Stimulated activated CD8-positive, alpha-beta memory T cell treated with anti-CD3 and anti-CD28 coated beads, Interleukin-4, amount 100 ng/mL, for 4 hours (primary cell): ENCODE measurements at places on chromosomes 6 and 20.

GRCh38 chr20:34922654-34923381 lies 32.8 kb downstream of the GSS start:
- DNase-seq = no peak

DNA sequence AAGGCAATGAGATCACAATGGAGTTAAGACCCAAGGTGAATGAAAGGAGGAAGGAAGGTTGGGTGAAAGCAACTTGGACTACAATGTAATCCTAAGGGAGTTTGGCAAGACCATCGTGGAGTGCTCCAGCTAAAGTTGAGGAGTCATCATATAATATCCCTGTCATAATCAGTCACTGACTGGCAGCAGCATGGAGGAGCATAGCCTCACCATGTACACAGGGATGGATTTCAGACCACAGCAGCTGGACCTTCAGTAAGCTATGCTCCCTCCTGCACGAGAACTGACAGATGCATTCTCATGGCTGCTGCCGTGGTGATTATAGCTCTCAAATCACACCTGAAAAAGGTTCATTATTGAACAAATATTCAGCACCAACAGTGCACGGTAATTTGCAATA lies 43.0 kb downstream of the GOPC start:
- no peak for DNase-seq

DNA sequence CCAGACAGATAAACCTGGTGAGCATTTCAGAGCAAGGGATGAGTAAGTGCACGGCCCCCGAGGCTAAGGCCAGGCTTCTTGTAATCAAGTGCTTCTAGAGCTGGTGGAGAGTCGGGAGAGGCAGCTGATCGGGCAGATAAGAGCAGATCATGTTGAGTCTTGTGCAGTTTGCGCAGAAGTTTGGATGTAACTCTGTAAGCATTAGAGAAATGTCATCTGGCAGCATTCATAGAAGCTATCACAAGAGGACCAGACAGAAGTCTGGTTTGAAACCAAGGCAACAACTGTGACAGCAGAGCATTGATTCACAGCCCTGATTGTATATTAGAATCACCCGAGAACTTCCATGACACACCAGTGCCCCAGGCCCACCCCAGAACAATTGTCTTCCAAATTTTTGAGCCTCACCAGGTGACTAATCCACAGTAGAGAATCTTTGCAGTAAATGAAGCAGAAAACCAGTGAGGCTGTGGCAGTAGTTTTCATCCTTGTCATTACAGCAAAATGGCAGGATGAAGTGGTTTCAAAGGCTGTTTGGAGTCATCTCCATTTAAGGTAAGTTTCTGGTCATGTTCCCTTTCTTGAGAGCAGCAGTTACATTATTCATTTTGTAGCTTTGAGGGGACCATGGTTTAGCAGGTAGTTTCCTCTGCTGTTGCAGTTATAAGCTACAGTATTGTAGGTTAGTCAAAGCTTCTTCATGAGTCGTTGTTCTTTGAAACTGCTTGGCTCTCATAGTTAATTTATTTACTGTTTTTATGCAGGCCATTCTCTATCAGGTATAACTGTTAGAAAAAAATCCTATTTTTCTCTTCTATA lies 84.1 kb downstream of the RNF217 start:
- DNase-seq = no peak

- no peak for DNase-seq
These were observed 51.1 kb downstream of the RARS2 start for GRCh38 chr6:87538510-87539260.

GRCh38 chr6:53984163-53984562 lies 127.1 kb upstream of the MLIP start:
- no peak for DNase-seq

DNA sequence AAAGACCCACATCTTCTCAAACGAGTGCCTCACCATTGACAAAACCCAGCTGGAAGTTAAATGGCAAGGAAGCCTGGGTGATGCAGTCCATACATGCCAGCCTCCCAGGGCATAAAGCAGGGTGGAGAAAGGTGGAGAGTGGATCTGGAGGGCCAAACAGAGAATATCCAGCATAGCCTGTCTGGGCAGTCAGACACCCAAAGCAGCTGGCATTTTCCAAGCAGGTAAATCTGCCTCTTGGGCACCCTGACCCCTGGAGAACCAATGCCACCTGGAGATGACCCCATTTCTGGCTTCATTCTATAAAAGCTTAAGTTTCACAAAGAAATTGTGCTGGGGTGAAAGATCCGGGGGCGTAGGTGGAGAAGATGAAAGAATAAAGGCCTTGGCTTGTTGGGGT lies 5.1 kb upstream of the SRPK1 start:
- DNase-seq = no peak

DNA sequence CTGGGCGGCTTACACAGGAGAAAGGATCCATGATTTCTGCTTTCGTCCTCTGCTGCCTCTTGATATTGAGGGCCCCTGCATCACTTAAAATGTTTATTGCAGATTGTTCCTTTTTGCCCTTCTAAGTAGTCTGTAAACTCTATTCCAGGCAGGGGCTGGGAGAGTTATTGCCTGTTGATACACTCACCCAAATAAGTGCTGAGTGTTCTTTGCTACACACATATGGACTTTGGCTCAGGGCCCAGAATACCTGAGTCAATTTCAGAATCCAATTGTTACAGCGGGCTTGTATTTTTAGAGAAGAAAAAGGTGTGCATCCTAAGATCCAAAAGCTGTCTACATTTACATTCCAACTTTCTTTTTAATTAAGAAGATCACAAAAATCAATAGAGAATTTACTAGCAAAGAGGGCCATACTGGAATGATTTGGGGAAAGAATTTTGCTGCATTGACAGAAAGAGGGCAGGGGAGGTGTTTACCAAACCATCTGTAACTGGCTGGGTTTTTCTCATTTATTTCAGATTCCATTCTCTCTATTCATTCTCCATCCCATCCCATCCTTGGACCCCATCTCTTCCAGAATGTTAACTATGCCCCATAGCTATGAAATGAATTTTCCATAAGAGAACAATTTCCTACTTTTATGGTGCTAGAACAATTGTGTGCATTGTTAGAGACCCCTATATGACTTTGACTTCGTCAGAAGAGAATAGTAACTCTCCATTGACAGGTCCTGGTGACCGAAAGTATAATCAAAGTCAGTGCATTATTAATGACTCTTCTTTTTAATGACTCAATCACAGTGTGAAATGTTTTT lies 959.9 kb upstream of the FLRT3 start:
- no peak for DNase-seq

- DNase-seq = peak; percentile 4
These were observed 44.1 kb downstream of the NHSL1 start for GRCh38 chr6:138454981-138455706.

DNA sequence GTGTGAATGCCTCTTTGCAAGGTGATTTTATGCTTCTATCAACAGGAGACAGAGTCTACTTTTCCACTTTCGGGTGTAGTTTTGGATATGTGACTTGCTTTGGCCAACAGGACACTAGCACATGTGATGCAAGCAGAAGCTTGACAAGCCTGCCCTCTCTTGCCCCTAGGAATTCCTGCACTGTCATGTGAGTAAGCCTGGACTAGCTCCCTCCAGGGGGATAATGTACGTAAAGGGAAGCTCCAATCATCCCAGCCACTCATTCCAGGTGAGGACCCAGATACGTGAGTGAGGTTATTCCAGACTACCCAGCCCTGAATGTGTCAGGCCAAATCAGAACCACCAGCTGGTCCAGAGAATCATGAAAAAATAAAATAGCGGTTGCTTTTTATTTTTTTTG lies 33.3 kb downstream of the BEND3 start:
- no peak for DNase-seq

DNA sequence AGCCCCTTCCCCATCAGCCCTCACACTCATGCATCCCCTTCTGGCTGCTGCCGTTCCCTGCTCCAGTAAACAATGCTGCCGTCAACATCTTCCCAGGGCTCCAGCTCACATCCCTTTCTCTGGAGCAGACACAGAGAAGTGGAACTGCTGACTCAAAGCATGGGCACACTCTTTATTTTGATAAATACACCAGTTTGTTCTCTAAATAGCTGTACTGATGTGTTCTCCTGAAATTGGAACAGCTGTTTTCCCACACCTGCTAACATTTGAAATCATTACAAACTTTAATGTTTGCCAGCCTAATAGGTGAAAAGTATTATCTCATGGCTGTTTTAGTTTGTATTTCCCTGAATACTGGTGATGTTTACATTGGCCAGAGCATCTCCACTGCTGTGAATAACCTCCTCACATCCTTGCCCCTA lies 102.1 kb upstream of the NXT1 start:
- no peak for DNase-seq

GRCh38 chr6:151388997-151389617 lies 2.3 kb downstream of the ZBTB2 start:
- no peak for DNase-seq

GRCh38 chr6:134835993-134836392 lies 113.9 kb downstream of the ALDH8A1 start:
- DNase-seq = no peak

DNA sequence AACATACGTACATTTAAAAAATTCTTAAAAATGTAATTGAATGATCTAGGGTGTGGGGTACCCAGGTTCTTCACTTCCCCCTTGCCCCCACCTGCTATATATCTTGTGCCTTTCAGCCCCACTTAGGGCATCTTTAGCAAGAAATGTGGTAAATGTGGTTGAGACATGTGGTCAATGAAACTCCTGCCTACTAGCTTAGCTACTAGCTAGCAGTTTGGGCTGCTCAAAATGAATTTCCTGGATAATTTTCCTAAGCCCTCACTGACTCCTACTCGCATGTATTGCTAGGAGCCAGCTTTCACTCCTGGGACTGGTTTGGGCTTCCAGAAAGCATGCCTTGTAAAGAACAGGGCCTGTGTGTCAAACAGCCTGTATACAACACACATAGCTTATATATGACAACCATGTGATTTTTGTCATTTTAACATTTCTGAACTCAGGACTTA lies 257.3 kb downstream of the ATXN1 start:
- no peak for DNase-seq

GRCh38 chr6:44060612-44061374 lies 66.5 kb downstream of the MRPL14 start:
- DNase-seq = no peak

- DNase-seq = no peak
These were observed 54.8 kb downstream of the EDN3 start for GRCh38 chr20:59355242-59355641.

DNA sequence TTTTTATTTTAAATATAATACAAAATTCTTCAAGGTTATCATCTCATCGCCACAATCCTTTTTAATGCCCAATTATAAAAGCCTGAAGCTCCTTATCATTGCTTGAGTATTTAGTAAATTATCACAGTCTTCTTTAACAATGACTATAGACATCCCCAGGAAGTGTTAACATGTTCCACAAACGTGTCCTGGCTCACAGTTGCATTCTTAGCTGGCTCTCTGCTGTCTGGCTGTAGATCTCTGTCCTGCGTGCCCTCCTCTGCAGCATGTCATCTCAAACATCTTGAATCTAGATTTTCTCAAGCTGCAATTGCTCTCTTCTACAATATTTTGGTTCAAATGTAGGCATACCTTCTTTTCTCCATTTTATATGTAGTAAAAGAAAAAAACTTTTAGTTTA lies 885.2 kb downstream of the EPHA7 start:
- DNase-seq = no peak

- DNase-seq = no peak
These were observed 49.6 kb upstream of the RIPOR2 start for GRCh38 chr6:24985323-24985722.

DNA sequence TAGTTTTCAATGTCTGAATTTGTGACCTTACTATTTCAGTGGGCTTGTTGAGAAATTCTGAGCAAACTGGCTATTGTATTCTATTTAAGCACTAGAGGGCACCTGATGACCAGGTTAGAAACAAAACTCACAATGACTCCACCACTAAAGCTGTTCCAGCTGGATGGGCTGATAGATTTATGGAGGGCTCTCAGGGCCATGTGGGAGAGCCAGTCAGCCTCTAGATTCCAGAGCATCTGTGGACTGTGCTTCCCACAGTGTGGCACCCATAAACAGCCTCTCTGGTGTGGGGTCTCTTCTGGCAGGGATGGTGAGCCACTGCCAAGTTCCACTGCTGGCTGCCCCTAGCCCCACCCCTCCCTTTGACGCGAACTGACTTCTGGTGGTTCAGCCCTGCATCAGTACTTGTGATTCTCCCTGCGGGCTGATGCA lies 29.2 kb downstream of the C6orf58 start:
- no peak for DNase-seq

- no peak for DNase-seq
These were observed 548.9 kb downstream of the QKI start for GRCh38 chr6:163963205-163964120.

- DNase-seq = no peak
These were observed 234.7 kb downstream of the BTBD9 start for GRCh38 chr6:38404900-38405556.

- no peak for DNase-seq
These were observed 74.9 kb downstream of the NCOA3 start for GRCh38 chr20:47576516-47577033.

DNA sequence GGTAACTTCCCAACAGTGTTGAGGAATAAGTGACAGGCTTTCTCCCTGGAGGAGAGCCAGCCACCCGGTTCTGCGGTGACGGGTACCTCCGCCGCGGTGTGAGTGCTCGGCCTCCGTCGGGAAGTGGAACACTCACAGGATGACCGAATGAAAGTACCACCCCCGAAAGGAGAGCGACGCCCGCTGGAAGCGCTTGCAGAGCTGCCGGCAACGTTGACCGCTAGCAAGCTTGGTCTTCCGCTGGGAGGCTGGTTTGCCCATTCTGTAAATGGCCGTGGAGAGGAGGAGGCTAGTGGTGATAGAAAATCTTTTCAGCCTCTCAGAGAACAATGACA lies 614 bp upstream of the TMEM242 start:
- no peak for DNase-seq

DNA sequence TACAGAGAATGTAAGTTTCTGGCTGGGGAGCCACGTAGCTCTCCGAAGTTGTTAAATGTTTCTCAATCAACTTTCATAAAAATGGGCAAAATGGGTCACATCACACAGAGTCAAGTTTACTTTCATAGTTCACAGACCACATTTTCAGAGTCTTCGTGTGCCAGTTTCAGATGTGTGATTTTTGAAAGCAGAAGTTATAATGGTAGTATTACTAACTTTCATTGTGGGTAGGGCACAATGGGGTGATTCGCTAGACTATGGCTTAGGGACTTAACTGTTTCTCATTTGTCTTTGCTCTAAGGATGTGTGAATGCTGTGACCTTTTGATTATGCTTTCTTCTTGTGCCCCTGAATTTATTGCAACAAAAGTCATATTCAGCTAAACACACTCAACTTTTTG lies 109.0 kb upstream of the SUPT3H start:
- no peak for DNase-seq

GRCh38 chr6:44072959-44073611 lies 54.2 kb downstream of the MRPL14 start:
- peak; percentile 27 for DNase-seq

DNA sequence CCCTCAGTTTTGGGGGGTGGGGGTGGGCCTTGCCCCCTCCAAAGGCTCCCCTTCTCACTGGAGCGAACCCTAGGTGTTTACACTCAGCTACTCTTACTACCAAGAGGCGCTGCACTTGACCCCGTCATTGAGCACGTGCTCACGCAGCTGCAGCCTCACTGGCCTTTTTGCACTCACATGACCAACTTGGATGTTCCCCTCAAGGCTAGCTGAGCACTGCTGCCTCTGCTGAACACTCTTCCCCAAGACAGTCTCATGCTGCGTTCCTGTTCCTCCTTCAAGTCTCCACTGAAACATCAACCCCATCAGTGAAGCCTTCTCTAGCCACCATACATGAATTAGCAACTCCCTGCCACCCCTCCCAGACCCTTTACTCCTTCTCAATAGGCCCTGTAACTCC lies 4.0 kb downstream of the SOD2 start:
- no peak for DNase-seq

GRCh38 chr6:164640956-164641355 lies 668.4 kb downstream of the C6orf118 start:
- DNase-seq = no peak
